Stimulated activated CD4-positive, alpha-beta T cell treated with anti-CD3 and anti-CD28 coated beads, Interleukin-1b, Interleukin-23, amount 100 ng/mL, for 24 hours (primary cell): ENCODE measurements at places on chromosomes 12 and 14.

- DNase-seq: no peak
Measured at GRCh38 chr12:110282956-110283817, 2.1 kb downstream of the ATP2A2 start.

DNA sequence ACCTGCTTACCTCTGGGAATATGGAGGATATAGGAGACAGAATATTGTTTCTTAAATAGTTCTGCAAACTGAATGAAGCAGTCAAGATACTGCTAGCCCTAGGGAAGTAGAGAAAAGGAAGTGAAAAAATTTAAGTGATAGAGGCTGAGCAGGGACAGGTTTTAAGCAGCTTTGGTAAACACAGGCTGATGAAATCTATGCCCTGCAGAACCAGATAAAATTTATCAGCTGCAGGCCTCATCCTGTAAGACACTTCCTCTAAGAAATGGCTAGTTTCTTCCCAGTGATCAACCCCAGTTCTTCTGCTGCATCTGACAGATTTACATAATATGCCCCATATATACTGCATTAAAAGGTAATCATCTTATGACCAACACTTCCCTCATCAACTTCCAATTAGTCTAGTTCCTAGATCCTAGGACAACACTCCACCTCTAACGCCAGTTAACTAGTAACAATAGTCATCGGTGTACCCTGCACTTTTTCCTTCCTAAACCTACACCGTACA is 1.3 kb upstream of the ESYT1 start:
- no peak for DNase-seq

- DNase-seq: no peak
Measured at GRCh38 chr12:123119808-123120207, 31.1 kb downstream of the PITPNM2 start.

DNA sequence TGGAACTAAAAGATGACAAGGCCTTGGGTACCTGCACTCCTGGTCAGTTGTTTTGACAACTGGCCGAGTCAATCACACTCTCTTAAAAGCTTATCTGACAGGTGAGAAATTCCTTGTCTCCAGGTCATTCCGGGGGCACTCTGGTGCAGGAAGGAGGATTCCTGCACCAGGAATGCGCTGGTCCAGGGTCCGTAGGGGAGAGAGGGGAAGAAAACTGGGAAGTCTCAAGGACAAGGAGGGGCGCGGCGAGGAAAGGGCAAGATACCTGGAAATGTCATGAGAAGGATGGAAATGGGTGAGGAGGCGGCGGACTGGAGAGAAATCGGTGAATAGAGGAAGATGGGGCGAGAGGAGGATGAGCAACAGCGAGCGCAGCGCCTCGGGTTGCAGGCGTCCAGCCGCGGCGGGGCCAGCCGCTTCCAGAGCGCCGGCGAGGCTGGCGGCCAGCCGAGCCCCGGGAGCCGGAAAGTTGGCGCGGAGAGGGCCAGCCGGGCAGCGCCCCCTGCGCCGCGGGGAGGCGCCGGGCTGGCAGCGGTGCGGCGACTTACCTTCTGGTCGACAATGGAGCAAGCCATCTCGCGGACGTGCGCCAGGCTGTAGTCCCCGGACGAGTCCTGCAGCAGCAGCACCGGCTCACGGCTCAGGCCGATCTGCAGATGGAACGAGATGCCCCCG is 809 bp downstream of the PRKD1 start:
- no peak for DNase-seq
